Ovary (tissue), 10 donors: ENCODE measurements at places on chromosomes 6 and 20. TPM values are rescaled to one million over a fixed set of nuclear protein-coding genes. Genes with fewer than 3 reads are reported as not detected.

- DNase-seq, result no peak
These were observed 350.8 kb upstream of the TSHZ2 start for GRCh38 chr20:52621401-52621800.

GRCh38 chr6:83685481-83685880, 23.4 kb downstream of the SNAP91 start:
- no peak for DNase-seq

- DNase-seq, result no peak
These were observed 2.4 kb upstream of the FOXA2 start for GRCh38 chr20:22586645-22587310.

DNA sequence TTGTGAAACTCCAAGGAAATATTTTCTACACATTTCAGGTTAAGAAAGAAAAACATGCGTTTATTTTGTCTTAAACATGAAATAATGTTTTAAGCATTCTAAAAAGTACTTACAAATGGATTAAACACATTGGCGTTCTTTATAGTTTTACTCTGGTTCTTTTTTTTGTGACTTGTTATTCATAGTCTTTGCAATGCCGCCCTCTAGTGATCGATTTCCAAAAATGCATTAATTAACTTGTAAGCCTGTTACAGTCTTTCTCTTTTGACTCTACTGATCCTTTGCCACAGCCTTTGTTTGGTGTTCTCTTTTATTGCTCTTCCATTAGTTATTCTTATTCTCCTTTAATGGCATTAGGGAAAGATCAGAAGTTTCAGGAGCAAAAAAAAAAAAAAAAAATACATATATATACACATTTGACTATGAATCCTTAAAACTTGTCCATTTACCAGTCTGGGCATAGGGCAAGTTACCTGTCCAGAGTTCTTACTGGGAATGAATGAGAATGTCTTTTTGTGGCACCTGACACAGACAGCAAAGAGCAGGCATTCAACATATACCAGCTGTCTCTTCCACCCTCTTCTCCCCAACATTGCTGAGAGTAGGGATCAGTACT, 59.9 kb downstream of the MACROD2 start:
- no peak for DNase-seq

GRCh38 chr6:100372326-100373091, 92.2 kb downstream of the SIM1 start:
- DNase-seq, result no peak

- peak; percentile 74 for DNase-seq
These were observed 93.2 kb downstream of the GMPR start for GRCh38 chr6:16331384-16332174.

DNA sequence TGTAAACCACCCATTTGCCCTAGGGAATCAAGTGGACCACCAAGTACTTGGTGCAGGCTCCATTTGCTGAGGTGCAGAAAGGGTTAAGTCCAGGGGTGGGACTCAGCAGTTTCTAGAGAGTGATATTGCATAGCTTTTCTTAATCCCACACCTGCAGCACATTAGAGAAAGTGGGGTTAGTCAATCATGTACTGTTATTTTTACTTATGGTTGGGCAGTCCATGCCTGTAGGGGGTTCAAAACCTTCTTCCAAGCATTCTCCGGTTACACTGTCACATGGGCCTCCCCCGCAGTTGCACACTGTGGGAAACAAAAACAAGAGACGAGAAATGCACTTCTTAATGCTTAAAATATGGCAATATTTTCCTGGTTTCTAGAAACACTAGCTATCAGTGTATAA, 65.5 kb downstream of the LAMA4 start:
- DNase-seq, result no peak

DNA sequence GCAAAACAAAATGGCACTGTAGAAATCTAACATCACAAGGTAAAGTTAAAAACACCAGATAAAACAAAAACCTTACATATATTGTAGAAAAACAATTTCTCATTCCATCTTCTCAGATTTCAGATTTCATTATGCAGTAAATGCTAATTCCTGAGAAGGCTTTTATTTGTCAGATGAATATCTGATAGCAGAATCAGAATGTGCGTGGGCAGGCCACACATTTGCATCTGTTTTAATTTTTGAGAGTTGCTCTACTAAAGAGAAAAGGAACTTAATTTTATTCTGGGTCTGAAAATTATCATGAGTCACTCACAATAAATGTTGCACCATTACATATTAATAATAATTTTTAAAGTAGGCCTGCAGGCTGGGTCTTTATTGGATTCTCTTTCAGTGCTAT, 329.3 kb upstream of the SPTLC3 start:
- no peak for DNase-seq

DNA sequence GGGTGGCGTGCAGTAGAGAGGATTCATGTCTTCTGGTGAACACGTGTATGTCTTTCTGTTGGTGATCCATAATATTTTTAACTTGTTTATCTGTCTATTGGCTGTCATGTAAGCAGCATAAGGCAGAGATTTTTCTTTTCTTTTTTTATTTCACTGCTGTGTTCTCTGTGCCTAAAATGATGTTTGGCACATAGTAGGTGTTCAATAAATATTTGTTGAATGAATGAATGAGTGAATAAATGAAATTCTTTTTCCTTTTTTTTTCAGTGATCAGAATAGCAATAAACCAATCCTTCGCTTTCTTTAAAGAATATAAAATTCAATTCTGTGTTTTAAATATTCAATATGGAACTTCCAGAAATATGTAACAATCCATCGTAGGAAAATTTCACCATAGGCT, 30.0 kb downstream of the MAK start:
- DNase-seq, result no peak

- no peak for DNase-seq
These were observed 306.6 kb upstream of the FKBP1C start for GRCh38 chr6:62904687-62905086.

DNA sequence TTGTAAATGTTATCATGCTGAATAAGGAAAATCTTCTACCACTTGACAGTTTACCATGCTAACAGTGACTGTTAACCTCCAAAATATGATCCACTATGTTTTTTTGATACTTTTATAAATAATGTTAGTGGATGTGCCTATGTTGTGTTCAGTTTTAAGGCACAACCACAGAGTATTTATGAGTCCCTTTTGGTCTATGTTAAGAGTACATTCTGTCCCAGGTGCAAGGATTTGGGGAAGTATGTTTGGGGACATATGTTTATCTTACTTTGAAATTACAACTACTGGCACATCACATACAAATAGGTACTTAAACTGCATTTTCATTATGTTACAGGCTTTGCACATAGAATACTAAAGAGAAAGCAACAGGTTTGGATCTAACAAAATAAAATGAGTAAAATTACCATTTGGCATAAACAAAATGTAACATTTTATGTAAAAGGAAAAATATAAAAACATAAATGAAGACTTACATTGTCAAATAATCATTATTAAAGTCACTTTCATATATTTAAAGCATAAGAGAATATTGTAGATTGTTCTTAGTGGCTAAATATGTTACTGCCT, 71.2 kb downstream of the SESN1 start:
- DNase-seq, result no peak

DNA sequence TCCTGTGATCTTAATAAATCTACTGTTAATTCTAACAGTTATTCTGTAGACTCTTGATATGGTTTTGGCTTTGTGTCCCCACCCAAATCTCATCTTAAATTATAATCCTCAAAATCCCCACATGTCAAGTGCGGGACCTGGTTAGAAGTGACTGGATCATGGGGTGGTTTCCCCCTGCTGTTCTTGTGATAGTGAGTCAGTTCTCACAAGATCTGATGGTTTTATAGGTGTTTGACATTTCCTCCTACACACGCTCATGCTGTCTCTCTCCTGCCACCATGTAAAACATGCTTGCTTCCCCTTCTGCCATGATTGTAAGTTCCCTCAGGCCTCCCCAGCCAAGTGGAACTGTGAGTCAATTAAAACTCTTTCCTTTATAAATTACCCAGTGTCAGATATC, 10.5 kb upstream of the EPB41L2 start:
- DNase-seq, result no peak

DNA sequence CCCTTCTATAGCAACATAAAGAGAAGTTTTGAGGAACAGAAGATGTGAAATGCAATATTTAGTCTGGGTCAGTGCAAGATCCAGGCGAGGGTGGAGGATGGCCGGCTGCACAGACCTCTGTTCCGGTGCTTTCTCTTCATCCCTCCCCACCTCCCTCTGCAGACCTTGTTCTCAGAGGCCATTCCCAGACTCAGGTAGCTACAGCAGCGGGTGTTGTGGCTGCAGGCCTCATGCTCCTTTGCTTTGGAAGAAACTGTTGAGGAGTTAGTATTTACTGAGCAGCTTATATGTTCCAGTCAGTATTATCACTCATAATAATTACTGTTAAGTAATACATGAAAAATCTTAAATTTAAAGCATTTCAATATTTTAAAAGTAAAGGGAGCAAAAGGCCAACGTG, 1.7 kb downstream of the BTN3A3 start:
- no peak for DNase-seq

DNA sequence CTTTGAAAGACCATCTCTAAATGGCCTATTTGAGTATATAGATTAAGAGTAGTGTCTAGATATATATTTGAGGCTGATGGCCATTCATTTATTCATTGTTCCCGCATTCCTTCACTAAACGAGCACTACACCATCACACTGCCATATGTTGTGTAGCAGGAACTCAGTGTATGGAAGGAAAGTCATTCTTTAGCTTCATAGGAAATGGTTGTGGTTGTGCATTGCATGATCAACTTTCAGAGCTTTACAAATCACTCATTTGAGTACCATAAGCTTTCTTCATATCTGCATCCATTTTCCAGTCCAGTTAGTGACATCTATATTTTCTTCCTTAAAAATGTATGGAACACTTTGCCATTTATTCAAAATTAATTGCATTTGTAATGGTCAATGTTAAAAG, 97.9 kb downstream of the ARID1B start:
- DNase-seq, result no peak

DNA sequence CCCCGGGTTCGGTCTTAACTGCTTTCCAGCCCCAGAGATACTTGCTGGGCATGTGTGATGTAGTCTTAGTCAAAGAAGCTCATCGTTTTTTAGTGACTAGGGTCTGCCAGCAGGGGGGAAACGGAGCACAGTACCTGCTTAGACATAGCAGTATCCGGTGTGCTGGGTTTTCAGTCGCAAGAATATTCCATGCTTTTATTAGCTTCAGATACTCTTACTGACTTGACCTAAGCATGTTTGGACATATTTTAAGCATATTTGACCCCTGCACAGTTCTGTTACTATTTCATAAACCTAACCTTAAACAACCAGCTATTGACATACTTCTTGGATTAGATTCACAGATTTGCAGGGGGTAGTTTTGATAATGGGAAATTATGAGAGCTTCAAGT, 3.0 kb downstream of the E2F3 start:
- no peak for DNase-seq

- DNase-seq, result no peak
These were observed 226.0 kb downstream of the BMP2 start for GRCh38 chr20:6993511-6993910.

DNA sequence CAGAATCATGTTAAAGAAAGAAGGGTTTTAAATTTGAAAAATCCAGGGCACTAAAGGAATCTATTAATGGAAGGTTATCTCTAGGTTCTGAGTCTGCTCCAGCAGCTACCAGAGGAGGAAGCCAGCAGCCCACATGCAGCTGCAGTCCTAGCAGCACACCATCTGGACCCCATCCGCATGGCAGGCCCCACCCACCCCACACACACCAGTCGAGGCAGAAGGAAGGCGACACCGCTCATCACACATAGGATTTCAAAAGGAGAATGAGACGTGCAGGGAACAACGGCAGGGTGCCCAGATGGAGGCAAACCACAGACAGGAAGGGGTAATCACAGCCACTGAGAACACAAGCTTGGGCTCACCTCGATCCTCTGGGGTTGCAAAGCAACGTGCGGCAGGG, 78.9 kb downstream of the GINS1 start:
- no peak for DNase-seq

- no peak for DNase-seq
These were observed 79.4 kb downstream of the ZDHHC14 start for GRCh38 chr6:157460182-157460999.

DNA sequence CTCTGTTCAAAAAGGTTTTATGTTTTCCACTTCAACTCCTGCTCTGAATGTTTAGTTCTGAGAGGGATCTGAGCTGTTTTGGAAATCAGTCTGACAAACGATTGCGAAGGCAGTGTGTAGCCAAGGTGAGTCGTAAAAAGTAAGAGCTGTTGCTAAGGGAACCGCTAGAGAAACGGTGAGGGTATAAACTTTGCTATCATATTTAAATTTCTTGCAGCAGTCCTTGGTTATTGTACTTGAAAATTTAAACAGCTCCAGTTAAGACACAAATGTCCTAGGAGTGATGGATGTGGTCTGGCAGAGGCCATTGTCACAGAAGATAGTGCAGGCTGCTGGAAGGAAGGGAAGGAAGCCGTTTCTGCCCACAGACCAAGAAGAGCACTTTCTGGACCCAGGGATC, 64.9 kb upstream of the CITED2 start:
- DNase-seq, result no peak

DNA sequence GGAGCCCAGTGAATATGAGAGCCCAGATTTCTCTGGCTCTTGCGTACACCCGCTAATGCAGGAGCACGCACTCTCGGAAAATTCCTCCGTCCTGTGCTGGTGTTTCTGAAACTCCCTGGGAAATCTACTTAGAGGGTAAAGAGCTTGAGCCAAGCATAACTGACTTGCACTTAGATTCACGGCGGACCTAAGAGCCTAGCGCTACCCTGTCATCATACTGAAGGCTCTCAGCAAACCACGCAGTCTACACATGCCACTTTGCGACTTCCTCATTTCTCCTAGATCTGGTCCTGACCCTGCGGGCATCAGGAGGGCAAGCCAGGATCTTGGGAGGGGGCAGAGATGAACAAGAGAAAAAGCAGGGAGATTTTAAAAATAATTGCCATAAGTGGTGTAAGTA, 324.7 kb downstream of the CD83 start:
- DNase-seq, result no peak

Gene CCN2
- 52.8 TPM for total RNA-seq

Gene SERPINB1
- 31.1 TPM for total RNA-seq

Gene ZBTB12
- 10.7 TPM for total RNA-seq

Gene CTAGE9
- not detected for total RNA-seq

Gene ELOVL5
- total RNA-seq, result 84.4 TPM

Gene PGK2
- total RNA-seq, result not detected

Gene DNAH8
- total RNA-seq, result not detected

Gene FBXL4
- total RNA-seq, result 24.2 TPM
